HTR-8/SVneo (cell line): ENCODE measurements at places on chromosomes 11 and 22.

- no peak for DNase-seq
Measured at GRCh38 chr11:75839851-75840250, 24.8 kb downstream of the UVRAG start.

- DNase-seq: no peak
Measured at GRCh38 chr11:118274186-118274585, 10.1 kb upstream of the MPZL2 start.

DNA sequence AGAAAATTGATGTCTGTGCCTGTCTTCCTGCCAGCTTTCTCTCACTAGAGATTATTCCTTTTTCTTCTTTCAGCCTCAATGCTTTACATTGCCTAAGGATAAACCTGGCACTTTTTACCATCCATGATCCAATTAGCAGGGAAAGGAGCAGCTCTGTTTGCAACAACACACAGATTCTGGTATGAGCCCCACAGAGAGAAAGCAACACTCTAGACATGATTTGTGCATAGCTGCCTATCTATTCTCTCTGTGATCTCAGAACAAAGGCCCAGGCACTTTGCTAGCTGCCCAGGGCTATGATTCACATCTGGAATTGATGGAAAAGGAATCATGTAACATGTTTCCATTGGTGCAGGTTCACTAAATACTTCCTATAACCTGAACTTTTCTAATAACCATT, 685.0 kb downstream of the ETS1 start:
- no peak for DNase-seq

DNA sequence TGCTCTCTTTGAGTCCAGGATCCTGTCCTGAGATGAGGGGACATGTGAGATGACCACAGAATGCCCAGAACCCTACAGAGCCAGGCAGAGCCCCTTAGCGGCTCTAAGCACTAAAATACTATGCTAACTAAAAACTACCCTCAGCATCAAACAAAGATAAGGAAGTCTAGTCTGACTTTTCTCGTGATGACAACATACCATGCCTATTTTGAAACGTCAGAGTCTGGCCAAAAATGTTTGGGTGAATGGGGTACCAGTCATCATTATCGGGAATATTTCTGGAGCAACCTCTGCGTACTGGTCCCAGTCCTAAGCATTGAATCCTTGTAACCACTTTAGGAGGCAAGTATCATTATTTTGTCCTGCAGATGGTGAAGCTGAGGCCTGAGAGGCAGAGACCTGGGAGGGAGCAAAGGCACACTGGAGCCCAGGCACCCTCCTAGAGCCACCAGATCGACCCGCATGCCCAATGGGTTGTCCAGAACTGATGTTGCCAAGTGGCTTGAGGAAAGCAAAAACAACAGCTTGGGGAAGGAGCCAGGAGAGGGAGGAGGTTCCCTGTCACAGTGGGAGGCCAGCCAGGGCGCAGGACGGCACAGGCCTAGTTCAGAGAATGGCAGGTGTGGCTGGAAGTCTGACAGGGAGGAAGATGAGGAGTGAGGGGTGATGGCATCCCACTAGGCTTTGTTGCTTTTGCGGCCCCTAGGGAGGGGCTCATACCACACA, 7.2 kb upstream of the OSM start:
- no peak for DNase-seq

DNA sequence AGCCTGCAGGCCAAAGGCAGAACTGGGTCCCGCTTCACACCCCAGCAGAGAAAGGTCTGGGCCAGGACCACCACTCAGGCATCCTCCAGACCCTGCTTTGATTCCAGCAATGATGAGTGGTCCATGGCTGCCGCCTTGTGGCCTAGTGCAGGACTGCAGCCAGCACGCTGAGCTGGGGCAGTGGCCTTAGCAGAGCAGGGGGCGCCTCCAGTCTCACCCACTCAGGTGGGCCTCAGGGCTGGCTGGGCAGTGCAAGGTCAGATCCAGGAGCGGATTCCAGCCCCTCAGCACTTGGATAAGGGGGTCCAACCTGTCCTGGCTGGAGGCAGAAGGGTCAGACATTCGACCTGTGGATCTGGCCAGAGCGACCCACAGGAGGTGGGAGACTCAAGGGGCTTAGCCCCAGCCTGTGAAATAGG, 9.6 kb upstream of the PDE2A start:
- DNase-seq: peak; percentile 86

GRCh38 chr11:45754261-45754709, 50.7 kb upstream of the SLC35C1 start:
- peak; percentile 24 for DNase-seq

DNA sequence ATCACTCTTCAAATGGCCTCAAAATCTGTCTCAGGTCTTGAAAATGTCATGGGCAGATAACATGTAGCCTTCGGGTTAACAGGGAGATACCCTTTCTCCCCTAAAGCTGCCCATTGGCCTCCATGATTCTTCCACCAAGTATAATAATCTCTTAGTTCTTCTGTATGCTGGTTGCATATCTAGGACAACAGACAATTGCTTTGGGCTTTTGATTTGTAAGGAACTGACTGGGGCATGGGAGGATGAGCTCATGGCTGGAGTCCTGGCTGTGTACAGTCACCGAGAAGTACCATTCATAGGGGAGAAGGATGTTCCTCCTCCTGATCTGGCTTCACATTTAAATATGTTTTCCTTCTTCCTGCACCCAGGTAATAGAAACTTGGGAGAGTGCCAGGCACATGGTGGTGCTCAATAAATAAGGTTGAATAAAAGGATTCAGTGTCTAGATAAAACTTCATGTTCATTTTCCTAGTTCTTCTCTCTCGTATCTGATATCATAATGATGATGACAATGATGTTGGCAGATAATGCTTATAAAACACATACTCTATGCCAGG, 2.8 kb upstream of the AMPD3 start:
- no peak for DNase-seq

GRCh38 chr11:22076271-22076930, 116.5 kb upstream of the ANO5 start:
- no peak for DNase-seq

DNA sequence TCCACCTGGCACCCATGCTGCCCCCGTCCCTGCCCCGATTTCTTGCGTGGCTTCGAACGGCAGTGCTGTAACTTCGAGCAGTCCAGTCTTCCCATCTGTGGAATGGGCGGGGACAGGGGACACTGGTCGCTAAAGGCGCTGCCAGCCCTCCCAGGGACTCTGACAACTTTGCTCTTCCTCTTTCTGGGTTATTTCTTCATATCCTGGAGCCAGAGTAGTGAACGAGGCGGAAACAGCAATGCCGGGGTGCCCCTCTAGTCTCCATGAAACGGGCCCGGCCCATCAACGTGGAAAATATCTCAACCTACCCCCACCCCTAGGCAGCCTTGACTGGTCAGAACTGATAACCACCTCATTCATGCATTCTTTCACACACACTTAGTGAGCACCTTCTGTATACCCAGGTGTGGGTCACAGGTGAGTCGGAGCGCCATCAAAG, 42.8 kb downstream of the TRIOBP start:
- DNase-seq: no peak

DNA sequence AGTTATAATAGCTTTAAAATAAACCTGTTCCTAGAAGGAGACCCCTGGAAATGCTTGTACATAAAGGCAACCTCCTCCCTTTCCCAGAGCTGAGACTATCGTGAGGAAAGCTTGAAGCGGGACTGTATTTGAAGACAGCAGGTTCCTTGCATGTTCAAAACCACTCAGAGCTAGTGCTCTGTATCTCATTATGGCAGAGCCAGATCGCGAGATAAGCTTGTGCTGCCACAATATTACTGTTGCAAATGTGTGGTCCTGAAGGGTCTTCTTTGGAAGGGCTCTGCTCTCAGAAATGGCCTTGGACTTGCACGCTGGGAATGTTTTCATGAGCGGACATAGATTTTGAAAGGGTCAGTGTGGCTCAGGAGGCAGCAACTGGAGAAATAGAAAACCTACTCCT, 168.2 kb downstream of the KIRREL3 start:
- DNase-seq: no peak

- no peak for DNase-seq
Measured at GRCh38 chr22:46212195-46212594, 37.9 kb downstream of the CDPF1 start.

- no peak for DNase-seq
Measured at GRCh38 chr22:17074648-17075002, 10.2 kb upstream of the IL17RA start.

- peak; percentile 32 for DNase-seq
Measured at GRCh38 chr11:1390569-1391164, 933 bp downstream of the BRSK2 start.

- DNase-seq: no peak
Measured at GRCh38 chr22:26762503-26763472, 105.4 kb downstream of the MIAT start.

- no peak for DNase-seq
Measured at GRCh38 chr11:88012456-88012855, 162.8 kb downstream of the RAB38 start.

- no peak for DNase-seq
Measured at GRCh38 chr11:61626580-61627380, 45.9 kb upstream of the SYT7 start.

DNA sequence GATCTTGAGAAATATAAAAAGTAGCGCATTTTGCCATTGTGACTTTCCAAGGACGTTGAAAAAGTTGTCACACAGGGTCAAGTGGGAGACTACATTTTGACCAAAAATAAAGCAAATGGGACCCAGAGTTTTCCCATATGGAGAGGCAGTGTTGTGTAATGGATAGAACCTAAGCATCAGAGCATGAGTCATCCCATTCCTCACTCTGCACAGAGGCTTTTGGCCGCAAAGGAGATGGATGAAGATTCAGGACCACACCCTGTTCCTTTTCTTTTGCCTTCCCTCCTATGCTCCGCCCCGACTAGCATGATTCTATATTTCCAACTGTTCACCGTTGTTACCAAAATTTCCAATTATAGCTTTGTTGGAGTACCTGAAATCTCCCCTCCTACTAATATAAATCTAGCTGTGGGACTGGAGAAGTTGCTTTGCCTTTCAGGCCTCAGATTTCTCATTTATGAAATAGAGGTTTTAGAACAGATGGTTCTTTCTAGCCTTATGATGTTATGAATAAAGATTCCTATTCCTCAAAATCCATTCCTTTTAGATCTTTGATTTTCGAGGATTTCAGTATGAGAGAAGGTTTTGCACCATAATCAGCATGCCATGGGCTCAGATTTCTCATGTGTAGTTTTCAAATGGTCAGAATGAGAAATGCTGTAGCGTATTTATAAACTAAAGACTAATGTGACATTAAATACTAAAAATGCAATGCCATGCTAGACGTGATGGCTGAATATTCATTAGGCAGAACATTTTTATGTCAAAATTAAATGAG, 921.9 kb upstream of the TENM4 start:
- no peak for DNase-seq

- no peak for DNase-seq
Measured at GRCh38 chr22:50673231-50674129, 857 bp downstream of the SHANK3 start.

GRCh38 chr11:44687388-44687787, 39.4 kb upstream of the TSPAN18 start:
- DNase-seq: no peak

DNA sequence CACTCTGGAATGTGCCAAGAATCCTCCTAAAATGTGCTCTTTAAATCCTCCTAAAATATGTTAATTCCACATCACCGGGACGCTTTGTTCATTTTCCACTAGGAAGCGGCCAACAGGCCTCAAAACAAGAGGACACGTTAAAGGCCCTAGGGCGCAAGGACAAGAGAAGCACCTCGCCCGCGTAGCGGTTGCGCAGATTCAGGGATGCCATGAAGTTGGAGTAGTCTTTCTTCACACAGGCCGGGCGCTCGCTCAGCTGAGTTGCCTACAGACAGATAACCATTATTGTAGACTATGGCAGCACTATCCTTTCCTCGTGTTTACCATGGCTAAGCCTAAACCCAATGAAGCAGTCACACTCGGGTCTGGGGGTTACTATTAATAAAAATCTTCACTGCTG, 29.5 kb upstream of the SERPIND1 start:
- no peak for DNase-seq

- DNase-seq: no peak
Measured at GRCh38 chr22:37832022-37832857, 9.1 kb downstream of the GALR3 start.

DNA sequence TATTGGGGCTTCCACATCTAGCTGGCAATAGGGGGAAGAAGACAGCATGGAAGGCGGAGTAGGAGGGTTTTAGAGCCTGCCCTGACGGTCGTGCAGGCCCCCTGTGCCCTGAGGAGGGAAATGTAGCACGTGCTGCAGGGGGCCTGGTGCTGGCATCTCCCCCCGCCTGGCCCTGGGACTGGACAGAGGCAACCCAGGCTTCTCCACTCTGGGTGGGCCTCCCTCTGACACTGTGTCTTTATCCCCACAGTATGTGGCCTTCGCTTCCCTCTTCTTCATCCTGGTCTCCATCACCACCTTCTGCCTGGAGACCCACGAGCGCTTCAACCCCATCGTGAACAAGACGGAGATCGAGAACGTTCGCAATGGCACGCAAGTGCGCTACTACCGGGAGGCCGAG, 36.8 kb downstream of the KCNC1 start:
- no peak for DNase-seq

DNA sequence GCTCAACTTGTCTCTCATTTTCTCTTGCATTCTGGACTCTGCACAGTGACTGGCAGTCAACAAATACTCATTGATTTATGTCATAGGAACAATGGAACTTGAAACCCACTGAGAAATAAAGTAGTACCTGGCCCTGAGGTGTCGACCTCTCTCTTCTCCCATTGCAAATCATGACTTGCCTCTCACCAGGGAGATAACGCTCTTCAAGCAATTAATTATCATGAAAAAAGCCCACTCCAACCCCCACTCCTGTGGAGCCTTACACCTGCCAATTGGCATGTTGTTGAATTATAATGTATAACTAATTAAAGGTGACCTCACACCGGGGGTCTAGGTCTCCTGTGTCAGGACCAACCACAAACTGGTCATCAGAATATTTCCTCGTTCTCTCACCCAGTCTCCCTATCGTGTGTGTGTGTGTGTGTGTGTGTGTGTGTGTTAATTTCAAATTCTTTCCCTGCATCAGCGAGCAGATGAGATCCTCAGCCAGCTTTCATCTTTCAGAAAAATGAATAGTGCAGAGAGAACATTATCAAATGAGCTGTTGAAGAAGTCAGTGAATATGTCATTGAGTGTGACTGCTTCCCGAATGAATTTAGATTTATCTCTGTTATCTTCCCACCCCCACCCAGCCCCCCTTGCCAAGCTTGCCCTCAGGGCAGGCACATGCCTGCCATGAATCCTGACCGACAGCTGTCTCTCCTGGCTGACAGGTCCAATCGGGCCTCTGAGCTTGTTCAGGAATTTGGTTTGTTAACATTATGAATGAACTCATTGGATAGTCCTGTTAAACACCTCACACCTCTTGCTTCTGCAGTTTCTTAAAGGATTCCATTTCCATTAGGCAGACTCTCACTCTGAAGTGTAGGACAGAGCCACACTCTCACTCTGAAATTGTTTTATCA, 357.4 kb downstream of the INSC start:
- DNase-seq: no peak

- DNase-seq: no peak
Measured at GRCh38 chr11:125807909-125808308, 20.0 kb downstream of the PATE3 start.

- DNase-seq: no peak
Measured at GRCh38 chr22:48894064-48894671, 933.5 kb downstream of the BRD1 start.
